GM04504 (cell line): ENCODE measurements at places on chromosomes 2 and 18.

- peak; percentile 80 for DNase-seq
Measured at GRCh38 chr2:85717308-85718008, 23.3 kb downstream of the GNLY start.

GRCh38 chr2:124478761-124479160, 453.7 kb downstream of the CNTNAP5 start:
- DNase-seq = no peak

DNA sequence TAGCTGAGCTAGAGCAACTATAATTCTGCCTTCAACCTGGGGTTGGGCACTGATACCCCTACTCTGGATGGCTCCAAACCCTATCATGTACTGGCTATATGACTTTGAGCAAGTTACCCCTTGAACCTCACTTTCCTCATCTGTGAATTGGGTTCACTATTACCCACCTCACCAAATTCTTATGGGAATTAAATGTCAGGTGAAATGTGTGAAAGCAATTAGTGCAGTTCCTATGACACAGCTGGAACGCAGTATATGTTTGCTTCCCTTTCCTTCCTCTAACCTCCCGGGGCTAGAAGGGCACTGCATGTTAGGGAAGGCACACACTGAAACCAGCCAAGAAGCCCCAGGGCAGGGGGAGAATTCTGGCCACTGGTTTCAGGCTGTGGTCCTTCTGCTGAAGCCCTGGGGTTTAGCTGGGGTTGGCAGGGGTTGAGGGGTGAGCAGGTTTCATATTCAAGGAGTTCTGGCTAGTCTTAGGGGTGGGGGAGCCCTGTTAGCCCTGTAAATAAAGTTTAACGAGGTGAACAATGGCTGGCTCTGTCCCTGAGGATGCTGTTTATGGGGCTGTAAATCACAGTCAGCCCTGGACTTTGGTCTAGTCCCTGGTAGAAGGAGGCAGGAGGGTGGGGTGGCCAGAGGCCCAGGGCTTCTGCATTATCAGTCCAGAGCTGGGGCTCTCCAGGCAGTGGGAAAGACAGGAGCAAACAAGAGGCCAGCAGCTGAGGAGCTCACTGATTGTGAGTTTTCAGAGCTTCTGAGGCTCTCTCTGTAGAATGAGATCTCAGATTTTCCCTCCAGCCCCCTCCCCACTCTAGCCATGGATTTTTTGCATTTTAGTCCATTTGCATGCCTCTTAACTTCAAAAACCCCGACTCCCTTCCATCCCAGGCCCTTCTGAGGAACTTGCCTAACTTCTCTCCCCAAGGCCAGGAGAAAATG, 8.0 kb downstream of the PKDCC start:
- no peak for DNase-seq

- DNase-seq = no peak
Measured at GRCh38 chr2:48601349-48601748, 16.3 kb upstream of the GTF2A1L start.

GRCh38 chr2:129678751-129679150, 300.7 kb upstream of the RAB6C start:
- DNase-seq = no peak

DNA sequence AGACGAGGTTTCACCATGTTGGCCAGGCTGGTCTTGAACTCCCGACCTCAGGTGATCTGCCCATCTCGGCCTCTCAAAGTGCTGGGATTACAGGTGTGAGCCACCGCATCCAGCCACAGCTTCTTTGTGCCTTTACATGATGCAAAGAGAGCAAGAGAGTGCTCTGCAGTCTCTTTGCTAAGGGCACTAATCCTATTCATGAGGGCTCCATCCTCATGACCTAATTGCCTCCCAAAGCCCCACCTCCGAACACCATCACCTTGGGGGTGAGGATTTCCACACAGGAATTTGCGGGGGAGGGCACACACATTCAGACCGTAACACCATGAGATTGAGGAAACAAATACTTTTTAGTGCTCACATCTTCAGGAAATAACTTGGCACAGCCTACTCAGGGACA, 91.8 kb downstream of the PDCL3 start:
- no peak for DNase-seq

DNA sequence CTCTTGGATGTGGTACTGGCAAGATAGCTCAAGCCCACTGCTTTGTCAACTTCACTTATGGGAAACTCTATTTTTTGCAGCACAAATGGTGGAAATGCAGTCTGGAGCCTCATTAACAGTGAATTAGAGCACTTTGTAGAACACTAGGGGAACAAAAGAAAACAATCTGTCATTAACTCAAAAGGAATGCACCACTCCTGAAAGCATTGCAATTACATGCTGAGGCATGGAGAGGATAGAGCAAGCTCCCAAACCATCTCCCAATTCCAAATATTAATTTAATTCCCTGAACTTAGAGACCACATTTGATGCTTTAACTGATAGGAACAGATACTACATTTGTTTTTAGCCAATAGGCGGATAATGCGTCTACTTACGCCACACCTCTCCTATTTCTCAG, 32.8 kb upstream of the TANC1 start:
- no peak for DNase-seq

- DNase-seq = no peak
Measured at GRCh38 chr2:201891676-201892075, 85.3 kb downstream of the CDK15 start.

GRCh38 chr2:71880846-71881610, 266.6 kb downstream of the CYP26B1 start:
- peak; percentile 75 for DNase-seq
